ENCODE measurements at places on chromosomes 4 and X.

- no peak for DNase-seq
Observed at GRCh38 chr4:164313853-164314252, 440.1 kb upstream of the SMIM31 start.

GRCh38 chrX:132631579-132632232, 142.9 kb upstream of the MBNL3 start:
- peak; percentile 21 for DNase-seq

GRCh38 chr4:165440415-165441158, 61.8 kb downstream of the CPE start:
- no peak for DNase-seq

DNA sequence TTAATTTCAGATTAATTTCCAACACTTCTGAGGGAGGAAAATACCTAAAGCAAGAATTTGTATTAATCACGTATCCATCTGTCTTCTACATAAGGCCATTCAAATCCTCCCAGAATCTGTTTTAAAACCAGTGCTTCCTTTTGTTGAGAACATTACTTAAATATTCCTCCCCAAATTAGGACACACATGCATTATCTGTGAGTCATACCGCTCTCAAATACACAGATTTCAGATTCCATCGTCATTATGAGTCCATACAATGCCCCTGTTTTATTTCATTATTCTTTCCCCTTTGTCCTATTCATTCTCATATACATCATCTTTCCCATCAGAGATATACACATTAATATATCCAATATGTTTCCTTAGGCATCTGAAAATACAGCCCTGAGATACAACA, 57.3 kb upstream of the PRSS12 start:
- DNase-seq, result no peak

DNA sequence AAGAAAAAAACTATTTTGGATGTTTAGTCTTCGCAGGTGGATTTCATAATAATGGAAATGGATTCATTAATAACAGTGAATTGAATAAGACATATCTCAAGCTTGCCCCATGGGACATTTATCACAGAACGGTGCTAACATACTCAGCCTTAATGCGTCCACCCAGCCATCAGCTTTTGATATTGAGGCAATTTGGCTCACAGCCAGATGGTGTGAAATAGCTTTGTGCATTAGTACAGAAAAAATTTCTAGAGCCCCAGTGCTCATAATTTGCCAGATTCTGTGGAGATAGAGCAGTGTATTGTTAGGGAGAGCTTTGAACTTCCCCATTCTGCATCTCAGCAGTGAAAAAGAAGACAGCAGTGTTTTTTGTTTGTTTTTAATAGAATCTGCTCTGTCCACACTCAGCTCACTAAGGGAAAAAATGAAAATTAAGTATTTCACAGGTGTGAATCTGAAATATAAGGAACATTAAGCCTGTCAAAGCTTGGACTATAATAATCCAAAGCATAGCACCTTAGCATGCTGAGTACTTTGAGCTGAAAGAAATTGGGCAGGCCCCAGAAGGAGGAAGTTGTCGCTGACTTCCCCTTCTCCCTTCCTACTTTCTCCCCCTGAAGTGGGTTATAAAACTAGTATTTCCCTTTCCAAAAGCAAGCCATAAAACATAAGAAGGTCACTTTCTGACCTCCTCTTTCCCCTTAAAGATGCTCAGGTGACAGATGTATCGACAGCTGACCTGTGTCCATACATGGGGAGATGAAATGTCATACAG, 295.8 kb downstream of the MAGEB5 start:
- DNase-seq, result no peak

- DNase-seq, result no peak
Observed at GRCh38 chr4:122000849-122001248, 49.0 kb upstream of the TRPC3 start.

GRCh38 chrX:16212436-16212835, 45.2 kb downstream of the MAGEB17 start:
- no peak for DNase-seq

DNA sequence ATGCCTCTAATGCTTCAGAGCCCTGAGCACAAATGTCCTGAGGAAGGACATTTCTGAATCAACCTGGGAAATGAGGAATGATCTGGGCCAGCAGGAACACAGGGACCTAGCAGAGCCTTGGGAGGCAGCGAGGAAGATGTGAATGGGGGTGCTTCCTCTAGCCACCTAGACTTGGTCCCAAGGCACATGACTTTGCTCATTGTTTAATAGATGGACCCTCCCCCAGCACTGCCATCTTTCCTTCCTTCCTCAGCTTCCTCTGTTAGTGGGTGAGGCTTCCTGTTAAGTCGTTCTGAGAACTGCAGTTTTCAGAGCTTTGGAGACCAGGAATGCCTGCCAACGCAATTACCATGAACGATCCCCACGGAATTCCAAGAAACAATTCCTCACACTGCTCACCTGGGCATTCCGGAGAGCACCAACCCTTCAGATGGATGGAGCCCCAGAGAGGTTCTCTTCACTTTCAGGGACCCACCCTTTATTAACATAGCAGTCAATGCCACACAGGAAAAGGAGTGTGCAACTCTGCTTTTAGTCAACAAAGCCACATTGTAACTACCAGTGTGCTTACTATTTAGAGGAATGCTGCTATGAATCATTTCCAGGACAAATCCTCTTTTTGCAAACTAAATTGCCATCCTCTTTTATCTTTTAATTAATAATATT, 48.5 kb upstream of the STIM2 start:
- DNase-seq, result no peak

DNA sequence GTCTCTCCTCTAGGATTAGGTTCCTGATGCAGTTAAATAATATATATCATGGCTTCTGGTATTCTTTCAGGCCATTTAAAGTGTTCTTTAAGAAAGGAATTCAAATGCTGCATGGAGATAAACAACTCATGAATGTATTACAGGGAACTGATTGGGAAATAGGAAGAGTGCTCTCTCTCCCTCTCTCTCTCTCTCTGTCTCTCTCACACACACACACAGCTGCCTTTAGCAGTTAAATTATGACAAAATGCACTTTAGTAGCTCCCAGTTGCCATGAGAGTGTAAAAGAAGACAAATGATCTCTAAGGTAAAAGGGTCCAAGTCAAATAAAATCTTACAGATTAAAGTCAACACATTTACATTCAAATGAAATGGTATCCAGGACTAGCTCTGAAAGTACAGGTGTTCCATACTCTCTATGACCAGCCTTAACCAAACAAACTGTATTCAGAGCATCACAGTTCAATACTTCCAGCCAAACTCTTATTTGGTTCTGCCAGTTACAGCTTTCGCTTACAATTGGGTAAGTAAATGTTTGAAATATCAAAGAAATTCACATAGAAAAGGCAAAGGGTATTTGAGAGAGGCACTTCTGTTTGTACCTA, 94.7 kb upstream of the CXXC4 start:
- DNase-seq, result peak; percentile 18

DNA sequence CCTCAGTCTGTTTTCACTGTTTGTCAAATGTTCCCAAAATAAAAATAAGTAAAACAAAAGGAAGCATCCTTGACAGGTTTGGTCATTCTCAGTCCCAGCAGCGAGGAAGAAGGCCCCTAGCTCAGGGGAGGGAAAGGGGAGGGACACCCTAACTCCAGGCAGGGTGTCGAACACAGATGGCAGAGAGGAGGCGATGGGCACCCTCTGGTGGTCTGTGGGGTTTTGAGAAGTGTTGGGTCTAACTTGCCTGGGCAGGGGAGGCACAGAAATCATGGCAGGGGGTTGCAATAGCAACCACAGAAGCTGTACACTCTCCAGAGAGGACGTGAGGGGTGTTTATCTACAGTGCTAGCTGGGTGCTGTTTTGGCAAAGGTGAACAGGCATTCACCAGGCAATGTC, 229.8 kb upstream of the SFRP2 start:
- no peak for DNase-seq

DNA sequence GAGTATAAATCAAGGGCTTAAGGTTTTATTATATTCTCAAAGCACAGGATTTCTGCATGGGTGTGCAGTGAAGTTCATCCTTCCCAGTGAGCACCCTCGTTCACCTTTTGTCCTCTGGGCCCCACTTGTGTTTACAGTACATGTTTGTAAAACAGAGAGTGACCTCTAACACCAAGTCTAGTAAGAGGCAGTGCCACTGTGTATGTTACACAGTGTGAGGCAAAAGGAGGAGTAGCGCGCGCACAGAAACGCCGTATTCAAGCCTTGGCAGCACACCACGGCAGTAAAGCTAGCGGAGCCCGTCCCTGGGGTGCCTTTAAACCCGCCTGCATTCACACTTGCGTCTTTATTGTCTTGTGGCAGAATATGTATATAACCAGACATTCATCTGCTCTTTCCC, 51.9 kb downstream of the CCNI start:
- DNase-seq, result no peak

DNA sequence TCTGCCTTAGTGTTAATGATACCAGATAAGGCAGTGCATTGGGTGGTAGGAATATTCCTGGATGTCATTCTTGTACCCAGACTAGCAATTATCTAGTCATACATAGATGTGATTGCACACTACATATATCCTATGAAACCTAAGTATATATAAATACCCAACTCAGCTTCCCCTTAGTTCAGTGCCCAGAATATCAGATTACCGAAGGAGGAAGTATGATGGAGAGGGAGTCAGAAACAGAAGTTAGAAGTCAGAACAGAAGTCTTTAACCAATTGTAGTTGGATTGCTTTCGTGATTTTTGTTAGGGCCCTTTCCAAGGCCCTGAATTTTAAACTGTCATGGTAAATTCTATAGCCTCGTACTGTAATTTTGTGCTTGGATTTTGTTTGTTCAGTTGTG, 42.9 kb downstream of the MOB1B start:
- DNase-seq, result no peak

DNA sequence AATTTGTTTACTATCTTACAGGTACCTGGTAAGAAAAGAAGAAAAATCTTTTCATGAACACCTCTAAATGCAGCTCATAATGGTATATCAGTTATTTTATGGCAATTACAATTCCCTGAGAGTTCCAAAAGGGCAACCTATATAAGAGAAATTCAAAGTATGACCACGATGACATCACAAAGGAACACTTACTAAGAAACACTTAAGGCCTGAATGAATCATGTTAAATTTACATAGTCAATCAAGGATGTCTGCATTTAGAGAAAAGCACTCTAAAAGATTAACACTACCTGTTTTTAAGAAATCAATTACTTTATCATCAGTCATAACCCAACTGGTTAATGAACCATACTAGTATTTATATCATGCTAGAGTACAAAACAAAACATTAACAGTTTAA, 63.9 kb downstream of the LCORL start:
- DNase-seq, result no peak

DNA sequence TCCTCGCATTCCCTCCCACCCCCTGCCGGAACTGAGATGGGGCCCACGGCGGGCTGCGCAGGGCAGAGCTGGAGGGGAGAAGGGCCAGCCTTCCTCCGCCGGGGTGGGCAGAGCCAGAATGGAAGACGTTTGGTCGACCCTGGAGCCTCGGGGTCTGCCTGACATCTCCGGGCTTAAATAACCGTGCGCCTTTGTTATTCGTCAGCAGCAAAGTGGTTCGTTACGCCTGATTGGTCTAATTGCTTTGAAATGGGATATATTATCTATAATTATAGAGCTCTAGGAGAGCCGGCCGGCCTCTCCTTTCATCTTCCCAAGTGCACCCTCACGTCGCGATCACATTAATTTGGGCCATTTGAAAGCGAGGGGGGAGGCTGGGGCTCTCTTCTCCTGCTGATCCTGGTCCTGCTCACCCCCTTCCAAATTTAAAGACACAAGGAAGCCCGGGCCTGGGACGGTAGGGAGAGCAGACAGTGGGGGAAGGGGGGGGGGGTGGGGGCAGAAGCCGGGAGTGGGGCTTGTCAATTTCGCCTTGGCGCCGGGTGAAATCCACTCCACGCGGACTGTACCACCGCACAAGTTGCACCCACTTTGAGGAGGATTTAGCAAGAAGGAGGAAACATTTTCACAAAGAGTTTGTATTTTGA, 4.7 kb upstream of the MSX1 start:
- DNase-seq, result peak; percentile 79

DNA sequence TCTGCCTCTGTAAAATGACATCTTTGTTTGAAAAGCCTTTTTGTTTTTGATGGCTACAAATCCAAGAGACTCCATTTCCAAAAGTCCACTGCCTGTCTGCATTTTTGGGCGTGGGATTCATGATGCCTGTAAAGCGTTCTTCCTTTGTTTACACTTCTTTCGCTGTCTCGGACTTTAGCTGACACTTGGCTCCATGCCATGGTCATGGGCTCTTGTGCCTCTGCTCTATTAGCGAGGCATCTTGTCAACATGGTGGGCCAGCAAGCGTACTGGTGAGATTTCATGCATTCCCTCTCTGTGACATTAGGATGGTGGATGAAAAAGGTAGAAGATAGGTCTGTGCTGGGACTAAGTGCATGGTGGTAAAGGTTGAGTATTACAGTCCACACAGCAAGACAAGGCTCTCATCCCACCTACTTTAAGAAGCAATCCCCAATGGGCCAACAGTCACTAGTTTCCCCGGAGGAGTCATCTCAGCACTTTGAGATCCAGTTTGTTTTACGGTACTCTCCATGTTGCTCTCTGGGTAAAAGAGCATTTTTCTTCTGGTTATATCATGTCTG, 298.2 kb upstream of the KLF3 start:
- DNase-seq, result peak; percentile 33

DNA sequence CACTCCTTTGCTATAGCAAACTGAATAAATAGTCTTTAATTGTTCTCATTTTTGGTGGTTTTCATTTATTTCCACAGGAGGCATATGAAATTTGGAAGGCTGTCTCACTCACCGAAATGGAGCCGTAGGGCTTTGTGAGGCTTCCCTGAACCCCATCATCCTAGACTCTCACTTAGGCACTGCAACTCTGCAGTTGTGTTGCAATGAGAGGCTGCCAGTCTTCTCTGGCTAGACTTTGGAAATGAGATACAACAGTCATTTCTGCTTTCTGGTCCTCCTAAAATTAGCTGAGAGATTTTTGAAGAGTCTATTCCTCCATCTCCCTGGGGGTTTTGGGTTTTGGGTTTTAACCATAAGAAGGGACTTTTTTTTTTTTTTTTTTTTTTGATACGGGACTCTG, 146.5 kb downstream of the SH3BGRL start:
- DNase-seq, result no peak

GRCh38 chr4:146179784-146180370, 4.4 kb downstream of the LSM6 start:
- no peak for DNase-seq

DNA sequence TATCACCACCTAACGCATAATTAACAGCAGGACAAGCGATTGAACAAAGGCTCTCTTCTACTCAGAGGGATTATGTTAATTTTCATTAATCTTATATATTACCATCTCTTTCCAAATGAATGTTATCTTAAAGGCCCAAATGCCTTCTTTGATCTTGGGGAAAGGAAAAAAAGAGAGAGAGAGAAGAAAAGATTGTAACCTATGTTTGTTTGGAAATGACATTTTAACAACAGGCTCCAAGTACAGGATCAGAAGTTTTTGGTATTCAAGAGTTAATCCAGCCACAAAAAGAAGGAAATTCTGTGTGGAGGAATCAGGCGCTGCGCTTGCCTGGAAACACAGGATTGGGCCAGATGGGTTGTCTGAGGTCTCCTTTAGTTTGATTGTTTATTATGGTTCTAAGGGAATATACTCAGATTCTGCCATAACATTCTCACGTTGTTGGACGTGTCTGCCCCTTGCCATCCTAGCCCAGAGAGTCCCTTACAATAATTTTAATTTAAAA, 100.7 kb upstream of the STX18 start:
- no peak for DNase-seq
